ENCODE measurements at places on chromosomes 5 and 9.
A peak's percentile ranks its signal among the peaks of the same experiment; 100 is the strongest.

DNA sequence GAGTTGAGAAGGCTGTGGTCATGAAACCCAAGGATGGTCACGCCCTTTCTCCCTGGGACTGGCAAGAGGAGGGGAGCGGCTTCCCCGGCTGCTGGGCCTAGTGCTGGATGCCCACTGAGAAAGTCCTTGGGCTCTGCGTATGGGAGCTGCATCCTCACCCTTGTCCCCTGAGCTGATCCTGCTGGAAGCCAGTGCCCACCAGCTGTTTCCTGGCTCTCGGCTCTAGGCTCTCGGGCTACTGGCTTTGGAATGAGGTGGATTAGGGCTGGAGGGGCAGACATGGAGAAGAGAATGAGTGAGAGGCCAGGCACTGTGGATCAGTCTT lies 149.3 kb upstream of the PPP1R26 start:
- no peak for DNase-seq

GRCh38 chr5:169248550-169248949 lies 52.4 kb downstream of the SLIT3 start:
- DNase-seq: no peak

GRCh38 chr9:99515093-99515492 lies 293.0 kb downstream of the SEC61B start:
- DNase-seq: no peak

DNA sequence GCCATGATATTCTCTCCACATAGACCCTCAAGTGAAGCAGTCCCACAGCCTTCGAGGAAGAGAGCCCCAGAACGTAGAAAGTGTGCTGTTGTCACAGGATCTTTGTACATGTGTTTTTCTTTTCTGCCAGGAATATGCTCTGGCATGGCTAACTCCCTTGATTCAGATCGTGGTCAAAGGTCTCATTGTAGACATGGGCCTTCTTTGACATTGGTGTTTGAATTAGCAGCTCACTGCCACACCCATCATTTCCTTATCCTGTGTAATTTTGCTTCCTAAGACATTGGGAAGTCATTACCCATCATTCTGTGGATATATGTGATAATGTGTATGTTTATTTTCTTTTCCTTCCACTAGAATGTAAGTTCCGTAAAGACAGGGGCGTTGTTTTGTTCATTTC lies 25.5 kb downstream of the MTRR start:
- DNase-seq: no peak

DNA sequence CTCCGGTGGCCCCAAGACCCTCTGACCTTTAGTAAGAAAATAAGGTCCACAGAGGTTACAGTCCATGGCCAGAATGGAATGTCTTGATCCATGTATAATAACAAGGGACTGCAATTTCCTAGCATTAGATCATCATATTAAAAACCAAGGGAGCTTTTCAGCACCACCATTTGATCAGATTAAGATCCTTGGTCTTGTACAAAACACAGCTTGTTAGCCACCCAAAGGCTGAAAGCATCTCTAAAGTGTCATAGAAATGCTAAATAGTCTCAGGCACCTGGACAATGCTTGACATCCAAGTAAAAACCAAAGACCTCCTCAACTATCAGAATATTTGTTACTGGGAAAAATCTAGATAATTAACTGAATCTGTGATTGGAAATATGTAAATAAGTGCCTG lies 50.3 kb upstream of the VPS13A start:
- no peak for DNase-seq

DNA sequence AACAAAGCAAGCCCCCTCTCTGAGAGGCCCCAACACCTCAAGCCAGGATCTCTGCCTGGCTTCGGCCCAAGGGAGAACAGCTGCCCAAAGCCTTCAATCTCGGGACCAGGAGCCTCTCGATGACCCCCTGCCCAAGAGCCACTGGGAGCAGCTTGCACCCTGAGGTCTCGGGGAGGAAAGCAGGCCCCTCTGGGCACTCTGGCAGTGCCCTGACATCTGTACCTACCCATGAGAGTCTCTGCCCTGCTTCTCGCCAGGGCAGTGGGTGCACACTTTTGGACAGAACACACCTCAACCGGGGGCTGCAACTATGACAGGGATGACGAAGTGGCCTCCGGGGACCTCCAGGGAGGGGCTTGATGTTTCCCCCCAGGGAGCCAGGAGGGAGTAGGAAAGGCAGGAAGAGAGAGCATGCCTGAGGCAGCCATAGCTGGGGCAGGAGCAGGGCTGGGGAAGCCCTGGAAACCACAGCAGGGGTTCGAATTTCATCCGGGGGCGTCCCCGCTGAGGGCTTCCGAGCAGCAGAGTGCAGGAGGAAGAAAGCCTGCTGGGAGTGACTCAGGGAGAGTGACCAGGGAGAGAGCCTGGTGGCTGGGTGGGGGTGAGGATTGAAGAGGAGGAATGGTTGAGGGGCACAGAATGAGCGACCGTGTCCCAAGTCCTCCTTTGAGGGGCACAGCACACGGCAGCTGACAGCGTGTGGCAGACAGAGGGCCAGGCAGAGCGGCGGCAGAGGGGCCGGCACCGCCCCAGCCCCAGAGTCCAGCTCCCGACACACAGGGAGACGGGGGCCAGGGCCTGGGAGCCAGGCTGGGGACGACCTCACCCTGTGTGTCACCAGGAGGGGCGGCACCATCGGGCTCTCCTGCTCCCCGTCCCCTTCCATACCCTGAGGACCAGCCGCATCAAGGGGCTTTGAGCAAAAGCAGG lies 1.8 kb downstream of the LPCAT1 start:
- no peak for DNase-seq

DNA sequence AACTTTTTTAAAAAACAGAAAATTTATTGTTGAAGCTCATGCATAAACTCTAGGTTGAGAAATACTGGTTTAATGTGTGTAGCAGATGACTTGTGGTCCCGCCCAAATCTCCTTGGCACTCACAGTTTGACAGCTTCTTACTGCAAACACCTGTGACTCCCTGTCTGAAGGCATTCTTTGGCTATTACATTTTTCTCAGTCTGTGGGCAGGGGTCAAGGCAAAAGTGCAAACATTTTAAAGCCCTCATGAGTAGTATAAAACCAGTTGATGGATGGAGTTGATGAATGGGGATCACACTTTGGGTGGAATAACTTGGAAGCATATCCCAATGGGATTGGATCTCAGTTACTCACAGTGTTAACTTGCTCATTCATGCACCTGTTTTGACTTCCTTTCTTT lies 1007.0 kb upstream of the NUDT12 start:
- DNase-seq: no peak

DNA sequence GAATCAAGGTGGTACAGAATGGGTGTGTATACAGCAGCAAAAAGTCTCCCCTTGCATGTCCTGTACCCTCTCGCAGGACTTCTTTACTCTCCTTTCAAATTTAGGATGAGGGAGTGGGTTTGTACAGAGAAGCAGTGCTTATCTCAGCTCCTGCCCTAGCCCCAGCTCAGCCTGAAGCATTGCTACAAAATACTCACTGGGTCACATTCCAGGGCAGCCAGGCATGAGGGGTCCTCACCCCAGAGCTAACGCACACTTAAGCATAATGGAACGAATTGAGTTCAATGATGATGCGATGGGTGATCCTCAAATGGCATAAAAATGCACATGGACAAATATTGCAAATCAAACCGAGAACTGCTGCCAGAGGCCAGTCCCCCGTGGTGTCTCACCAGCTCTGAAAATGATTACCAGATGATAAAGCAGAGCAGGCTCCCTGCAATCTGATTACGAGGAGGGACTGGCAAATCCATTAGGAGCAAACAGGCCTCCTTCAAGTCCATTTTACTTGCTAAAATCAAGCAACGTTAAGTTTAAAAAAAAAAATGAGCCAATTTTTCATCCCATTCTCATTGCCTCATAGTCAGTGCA lies 231.6 kb upstream of the TAS2R1 start:
- no peak for DNase-seq

DNA sequence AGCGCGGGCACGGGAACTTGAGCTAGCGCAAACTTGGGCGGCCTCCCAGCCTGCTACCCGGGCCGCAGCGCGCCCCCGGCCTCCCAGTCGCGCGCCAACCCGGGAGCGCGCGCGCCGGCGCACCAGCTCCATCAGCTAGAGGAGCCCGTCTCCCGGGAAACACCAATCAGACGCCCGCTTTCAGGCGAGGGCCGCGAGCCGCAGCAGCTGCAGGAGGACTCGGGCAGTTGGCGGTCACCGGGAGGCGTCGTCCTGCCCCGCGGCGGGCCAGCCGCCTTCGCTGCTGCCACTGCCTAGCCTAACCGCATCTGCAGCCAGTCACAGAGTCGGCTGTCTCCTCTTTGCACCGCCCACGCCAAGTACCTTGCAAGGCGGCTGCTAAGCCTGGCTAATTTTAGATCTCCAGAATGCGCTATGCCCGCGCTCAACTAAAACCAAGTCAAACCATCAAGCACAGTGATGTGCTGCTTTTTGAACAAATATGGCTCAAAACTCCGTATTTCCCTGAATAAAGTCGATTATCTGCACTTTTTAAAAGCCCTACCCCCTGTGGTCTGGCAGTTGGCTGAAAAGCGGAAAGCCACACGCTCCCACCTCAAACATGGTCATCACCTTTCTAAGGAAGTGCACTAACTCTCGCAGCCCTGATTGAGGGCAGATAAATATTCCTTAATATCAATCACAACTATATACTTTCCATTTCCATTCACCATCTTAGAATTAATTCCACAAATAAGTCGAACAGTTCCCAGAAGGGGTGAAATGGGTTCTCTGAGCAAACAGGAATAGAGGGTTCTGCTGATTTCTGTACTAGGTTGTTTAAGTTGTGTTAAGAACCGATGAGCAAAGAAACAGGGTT lies 221.8 kb downstream of the MEF2C start:
- DNase-seq: no peak

DNA sequence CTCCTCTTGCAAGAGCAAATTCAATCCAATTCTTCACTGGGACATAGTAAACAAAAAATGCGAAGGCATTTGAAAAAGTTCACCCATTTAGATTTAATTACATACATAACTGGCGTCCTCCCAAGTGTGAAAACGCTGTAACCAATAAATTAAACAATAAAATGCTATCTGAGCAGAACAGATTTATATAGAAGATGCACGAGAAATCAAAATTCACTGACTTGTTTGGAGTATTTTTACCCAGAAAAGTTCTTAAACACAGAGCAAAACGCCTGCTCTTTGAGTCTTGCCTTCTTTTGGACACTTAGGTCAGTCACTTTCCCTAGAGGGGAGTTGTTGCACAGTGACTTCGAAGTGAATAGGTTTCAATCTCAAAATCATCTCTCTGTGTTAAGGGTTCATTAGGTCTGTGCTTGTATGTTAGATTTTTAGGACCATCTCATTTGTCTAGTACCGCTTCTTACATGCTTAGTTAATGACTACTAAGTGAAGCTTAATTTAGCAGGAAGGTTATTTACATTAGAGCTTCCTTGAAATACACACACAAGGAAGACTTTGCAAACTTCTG lies 1.9 kb downstream of the ALDH1A1 start:
- DNase-seq: no peak

DNA sequence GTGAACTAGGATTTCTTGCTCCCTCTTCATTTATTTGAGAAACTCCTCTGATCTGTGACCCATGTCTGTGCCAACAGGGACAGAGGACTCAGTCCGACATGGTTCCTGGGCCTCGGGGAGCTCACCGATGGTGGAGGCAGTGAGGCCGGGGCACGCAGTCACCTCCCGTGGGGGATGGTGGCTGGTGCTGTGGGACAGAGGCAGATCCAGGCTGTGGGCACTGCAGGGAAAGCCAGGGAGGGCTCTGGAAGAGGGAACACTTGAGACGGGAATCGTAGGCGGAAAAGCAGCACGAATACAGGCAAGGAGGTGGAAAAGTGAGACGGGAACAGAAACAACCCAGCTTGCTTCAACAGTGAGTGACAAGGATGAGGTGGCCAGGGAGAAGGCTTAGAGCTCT lies 127.8 kb downstream of the GABBR2 start:
- DNase-seq: no peak

GRCh38 chr5:168299372-168299771 lies 7.9 kb downstream of the WWC1 start:
- DNase-seq: no peak

- DNase-seq: no peak
These were observed 88.7 kb upstream of the PIK3R1 start for GRCh38 chr5:68126886-68127285.

GRCh38 chr5:119355685-119356611 lies at the start of gene TNFAIP8:
Gene TNFAIP8, plus strand, starts transcription at chr5:119356019. Its CDS starts 72 bp downstream, at chr5:119356091.
- DNase-seq: peak; percentile 71

DNA sequence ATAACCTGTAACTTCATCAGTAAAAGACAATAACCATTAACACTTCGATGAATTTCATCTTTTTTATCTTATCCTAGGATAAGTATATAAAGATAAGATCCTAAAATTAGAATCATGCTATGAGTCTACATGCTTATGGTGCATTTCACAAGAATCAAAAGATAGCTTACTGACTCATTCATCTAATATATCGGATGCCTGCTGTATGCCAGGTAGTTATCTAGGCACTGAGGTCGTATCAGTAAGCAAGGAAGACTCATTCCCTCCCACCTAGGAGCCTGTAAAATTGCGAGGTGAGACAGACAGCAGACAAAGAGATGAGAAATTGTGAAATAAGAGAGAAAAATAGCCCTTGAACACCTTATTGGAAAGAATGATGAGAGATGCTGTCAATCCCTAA lies 240.6 kb upstream of the ADAMTSL1 start:
- no peak for DNase-seq

- DNase-seq: no peak
These were observed 60.9 kb downstream of the RAI14 start for GRCh38 chr5:34716986-34717385.

DNA sequence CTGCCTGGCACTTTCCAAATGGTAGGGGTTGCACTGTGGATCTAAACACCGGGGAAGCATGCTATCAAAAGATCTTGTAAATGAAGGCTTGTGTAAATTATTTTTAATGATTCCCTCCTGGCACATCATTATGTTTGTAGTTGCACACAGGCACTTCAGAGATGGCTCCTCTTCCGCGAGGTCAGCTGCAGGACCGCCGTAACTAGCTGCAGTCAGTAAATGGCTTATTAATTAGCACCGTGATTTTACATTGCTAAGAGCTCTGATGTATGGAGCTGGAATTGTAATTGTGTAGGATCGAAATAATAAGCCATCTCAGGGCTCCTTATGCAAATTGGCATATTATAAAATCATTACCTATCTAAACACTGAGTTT lies 397.6 kb upstream of the IRX1 start:
- no peak for DNase-seq

DNA sequence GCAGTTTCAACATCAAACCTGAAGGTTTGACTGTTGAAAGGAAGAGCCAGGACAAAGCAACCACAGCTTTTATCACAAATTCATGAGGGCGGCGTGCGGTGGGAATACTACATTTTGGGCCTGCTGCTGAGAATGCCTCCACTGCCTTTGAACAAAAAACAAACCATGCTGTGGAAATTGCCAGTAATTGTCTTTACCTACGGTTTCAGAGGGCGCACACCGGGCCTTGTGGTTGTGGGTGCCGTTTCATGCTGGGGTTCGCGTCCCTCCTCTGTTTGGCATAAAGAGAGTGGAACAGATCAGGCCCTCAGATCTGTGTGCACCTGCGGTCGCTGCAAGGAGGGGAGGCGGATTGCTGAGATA lies 27.6 kb upstream of the TCF7 start:
- DNase-seq: peak; percentile 76
